Right cardiac atrium (tissue), 5 donors: ENCODE measurements at places on chromosomes 3 and 15.

GRCh38 chr15:98418122-98418521 is 230.2 kb upstream of the IGF1R start:
- no peak for DNase-seq

GRCh38 chr3:15525790-15526189 is 4.3 kb upstream of the COLQ start:
- no peak for DNase-seq

DNA sequence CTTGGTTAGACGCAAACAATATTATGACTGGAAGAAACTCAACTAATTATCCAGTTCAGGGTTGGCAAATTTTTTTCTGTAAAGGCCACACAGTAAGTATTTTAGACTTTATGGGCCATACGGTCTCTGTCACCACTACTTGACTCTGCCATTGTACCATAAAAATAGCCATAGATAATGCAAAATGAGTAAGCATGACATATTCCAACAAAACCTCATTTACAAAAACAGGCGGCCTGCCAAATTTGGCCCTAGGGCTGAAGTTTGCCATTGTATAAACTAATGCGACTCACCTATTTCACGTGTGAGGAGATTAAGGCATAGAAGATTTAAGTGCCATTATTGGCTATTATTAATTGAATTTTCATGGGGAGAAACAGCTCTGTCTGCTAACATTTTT is 116.8 kb upstream of the CNTN6 start:
- no peak for DNase-seq

GRCh38 chr15:55894399-55894965 is 98.9 kb downstream of the NEDD4 start:
- DNase-seq, result no peak

DNA sequence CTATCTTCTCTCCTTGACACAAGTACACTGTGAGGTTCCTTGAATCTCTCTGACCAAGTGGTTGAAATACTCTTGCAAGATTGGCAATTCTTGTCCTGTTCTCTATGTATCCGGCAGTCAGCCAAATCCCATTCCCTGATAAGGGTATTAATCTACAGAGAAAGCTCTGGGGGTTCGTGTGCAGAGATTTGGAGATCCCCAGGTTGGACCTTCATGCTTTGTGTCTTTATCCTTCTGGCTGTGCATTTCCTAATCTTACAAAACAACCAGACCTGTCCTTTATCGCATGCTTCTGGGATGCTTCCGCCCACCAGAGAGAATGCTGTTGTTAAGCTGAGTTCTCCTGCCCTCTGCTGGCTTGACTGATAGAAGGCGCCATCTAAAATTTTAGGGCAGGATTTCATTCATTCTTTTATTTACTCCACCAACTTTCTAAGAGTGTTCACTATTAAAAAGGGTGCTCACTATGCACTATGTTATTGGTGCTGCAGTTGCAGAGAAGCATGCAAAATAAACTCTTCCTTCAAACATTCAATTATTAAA is 8.6 kb upstream of the SST start:
- DNase-seq, result peak; percentile 36

DNA sequence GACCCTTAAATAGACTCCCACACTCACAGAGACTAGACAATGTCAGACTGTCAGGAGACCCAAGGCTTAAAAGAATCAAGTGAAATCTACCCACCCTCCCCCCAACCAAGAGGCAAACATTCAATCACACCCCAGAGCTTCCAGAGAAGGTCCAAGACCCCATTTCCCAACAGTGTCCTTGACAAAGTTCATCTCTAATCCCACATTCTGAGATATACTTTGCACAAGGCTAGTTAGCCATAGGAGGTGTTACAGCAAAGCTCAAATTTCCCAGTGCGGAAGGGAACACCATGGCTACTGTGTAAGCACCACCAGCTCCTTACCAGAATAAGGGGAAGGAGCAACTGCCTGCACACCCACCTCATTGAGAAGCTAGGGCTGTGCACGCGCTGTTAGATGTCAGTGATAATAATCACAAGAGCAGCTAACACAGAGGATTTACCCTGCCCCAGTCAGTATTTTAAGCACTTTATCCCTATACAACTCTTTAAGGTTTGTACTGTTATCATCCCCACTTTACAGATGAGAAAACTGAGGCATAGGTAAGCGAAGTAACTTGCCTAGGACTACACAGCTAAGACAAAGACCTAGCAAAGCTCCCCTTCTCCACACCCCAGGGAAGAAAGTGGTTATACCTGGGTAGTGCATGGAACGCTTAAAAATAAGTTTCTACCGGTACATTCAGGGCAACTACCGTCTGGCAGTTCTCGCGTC is 17.3 kb downstream of the SPATA12 start:
- DNase-seq, result no peak

GRCh38 chr3:128395500-128396162 is 71.1 kb downstream of the DNAJB8 start:
- DNase-seq, result peak; percentile 89

DNA sequence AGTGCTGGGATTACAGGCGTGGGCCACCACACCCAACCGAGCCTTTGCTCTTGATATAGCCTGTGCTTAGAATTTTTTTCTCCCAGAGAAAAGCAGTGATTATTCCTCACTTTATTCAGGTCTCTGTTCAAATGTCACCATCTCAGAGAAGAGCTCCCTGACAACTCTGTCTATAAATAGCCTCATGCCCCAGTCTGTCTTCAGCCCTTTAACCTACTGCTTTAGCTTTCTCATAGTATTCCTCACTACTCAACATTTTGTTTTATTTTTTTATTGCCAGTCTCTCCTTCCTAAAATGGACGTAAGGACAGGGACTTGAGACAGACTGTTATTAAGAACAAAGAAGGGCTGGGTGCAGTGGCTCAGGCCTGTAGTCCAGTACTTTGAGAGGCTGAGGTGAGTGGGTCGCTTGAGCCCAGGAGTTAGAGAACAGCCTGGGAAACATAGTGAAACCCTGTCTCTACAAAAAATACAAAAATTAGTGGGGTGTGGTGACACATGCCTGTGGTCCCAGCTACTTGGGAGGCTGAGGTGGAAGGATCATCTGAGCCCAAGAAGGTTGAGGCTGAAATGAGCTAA is 78.7 kb upstream of the TTBK2 start:
- DNase-seq, result no peak

- DNase-seq, result peak; percentile 81
Observed at GRCh38 chr3:73100741-73101559, 39.5 kb downstream of the EBLN2 start.

- no peak for DNase-seq
Observed at GRCh38 chr3:141129541-141130011, 78.4 kb downstream of the SPSB4 start.

DNA sequence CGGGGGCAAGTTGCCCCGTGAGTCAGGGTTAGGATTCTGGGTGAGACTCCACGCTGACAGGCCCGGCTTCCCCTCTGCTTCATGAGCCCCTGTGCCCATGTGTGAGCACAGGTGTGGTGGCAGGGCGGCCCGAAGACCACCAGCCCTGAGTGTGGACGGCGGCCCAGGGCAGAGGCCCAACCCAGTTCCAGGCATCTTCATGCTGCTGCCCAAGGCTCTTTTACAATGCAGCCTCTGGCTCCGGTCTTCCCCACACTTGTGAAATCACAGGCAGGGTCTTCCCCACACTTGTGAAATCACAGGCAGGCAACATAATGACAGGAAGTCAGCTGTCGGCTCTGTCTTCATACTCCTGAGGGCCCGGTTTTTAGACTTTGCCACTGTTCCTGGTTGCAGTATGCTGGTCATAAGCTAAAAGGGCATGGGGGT is 78.8 kb downstream of the AAGAB start:
- DNase-seq, result peak; percentile 67

GRCh38 chr15:25596644-25597562 is 158.1 kb upstream of the UBE3A start:
- DNase-seq, result peak; percentile 59

GRCh38 chr15:92079647-92080255 is 226.2 kb downstream of the SLCO3A1 start:
- DNase-seq, result no peak

DNA sequence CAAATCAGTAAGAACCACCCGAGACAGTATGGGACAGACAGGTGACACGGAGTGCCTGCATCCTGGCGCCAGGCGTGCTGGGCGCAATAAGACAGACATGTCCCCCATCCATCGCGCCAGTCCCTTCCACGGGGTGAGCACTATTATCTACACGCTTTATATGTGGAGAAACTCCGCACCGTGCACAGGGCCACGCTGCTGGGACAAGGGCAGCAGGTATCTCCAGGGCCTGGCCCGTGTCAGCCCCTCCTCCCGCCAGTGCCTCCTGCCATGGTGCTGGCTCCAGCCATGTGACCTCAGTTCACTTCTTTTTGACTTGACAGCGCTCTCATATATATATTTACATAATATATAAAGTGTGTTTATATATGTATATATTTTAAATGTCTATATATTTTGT is 42.6 kb downstream of the TNK2 start:
- no peak for DNase-seq

DNA sequence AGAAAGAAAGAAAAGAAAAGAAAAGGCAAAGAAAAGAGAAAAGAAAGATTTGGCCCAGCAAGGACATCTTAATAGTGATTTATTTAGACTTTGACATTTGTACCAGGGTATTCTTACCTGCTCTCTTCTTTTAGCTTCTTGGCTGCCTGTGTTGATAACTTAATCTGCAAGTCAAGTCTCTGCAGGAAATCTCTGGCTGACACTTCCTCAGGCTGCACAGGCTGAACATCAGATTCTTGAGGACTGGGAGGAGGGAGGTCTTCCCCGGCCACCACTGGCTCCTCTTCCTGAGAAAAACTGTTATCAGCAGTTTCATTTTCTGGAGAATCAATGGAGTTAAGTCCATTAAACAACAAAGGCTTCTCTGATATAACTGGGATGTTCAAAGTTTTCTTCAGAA is 12.8 kb downstream of the LYSMD2 start:
- DNase-seq, result no peak

DNA sequence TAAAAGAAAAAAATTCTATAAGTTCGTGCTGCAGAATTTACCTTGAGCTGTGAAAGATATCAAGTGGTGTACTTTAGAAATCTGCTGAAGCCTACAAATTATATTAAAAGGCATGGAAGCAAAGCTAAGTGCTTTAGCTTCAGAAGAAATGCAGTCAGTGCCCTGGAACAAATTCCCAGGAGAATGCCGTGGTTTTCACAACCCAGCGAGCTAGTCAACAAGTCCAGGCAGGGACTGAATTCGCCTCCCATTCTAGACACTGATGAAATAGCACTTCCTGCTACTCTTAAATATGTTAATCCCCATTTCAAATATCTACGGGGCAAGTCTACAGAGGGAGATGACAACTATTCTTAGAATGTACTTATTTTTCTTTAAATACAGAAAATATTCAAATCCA is 326.4 kb upstream of the IGF1R start:
- DNase-seq, result no peak

DNA sequence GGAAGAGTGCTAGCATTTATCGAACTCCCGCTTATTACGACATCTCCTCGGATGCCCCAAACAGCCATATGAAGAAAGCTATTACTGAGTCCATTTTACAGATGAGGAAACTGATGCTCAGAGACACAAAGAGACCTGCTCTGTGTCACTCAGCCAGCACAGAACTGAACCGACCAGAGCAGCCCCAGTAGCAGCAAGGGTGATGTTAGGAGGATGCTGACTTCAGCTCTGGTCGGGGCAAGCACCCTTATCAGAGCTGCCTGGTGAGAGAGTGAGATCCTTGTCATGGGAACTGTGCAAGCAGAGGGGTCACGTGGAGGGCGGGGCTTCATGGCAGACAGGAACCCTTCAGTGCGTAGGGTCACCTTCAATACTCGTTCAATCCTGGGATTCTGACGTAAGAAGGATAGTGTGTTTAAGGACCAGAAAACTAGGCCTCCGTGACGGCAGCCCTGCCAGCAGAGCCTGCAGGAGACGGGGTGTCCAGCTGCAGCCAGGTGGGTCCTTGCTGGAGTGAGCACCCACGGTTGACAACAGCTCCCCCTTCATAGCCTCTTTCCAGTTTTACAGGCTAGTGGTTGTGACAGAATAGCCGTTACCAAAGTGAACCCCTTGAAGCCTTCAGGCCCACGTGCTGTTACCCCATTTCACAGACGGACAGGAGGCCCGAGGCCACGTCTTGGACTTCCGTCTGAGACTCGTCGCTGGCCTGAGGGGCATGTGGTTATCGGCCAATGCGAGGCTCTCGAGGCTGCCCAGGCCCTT is 12.0 kb upstream of the IQSEC1 start:
- DNase-seq, result no peak

DNA sequence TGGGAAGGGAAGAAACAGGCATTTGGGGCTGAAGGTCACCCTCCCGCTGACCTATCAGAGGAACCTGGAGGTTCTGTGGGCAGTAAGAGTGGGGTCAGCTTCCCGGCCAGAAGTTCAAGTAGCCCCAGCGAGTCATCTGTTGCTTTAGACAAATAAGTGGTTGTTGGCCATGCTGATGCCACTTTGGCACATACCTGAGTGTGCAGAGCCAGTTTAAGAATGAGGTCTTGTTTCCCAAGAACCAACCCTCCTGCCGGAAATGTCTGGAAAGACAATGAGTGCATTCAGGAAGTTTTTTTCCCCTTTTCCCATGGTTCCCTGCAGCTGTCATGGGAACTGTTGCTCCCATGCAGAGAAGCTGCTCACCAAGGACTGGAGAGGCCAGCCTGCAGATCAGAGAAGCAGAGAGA is 166.7 kb downstream of the ZNF621 start:
- no peak for DNase-seq

DNA sequence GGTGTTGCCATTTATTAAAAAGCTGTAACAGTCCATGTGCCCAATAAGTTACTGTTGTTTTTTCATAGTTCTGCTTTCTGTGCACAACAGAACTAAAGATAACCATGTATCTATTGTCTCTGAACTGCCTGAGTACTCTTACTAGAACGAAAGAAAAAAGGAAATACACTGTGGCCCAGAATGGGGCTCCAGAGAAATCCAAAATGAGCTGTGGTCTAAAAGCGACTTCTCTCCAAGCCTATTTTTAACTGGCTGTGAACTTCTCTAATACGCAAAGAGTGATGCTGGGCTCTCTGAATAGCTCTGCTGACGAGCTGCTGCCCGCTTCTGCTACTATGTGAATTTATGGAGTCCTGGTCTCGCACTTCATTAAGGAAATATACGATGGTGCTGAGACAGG is 56.2 kb upstream of the LPP start:
- no peak for DNase-seq

- no peak for DNase-seq
Observed at GRCh38 chr3:142958707-142959106, 4.8 kb downstream of the PAQR9 start.

- no peak for DNase-seq
Observed at GRCh38 chr3:31105438-31106077, 211.1 kb upstream of the GADL1 start.

DNA sequence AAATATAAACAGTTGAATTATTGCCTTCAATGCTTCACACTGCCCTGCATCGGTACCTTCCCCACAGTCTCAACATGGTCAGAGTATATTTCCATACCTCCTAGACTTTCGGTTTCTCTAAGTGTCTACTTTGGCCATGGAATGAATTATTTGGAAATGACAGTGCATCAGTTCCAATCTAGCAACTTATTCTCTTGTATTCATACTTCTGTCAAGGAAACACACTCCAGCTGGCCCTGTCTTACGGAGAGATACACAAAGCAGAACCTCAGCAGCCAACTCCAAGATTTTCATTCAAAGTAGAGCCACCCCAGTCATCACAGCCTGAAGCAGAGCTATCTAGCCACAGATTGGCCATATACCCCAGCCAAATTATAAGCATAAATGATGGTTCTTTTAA is 518.4 kb upstream of the UBE2E2 start:
- peak; percentile 14 for DNase-seq
